Sigmoid colon (tissue), 7 donors: ENCODE measurements at places on chromosomes 5 and 9. TPM values are rescaled to one million over a fixed set of nuclear protein-coding genes. Genes with fewer than 3 reads are reported as not detected.

The ZBED3 gene
- total RNA-seq, result 7.9 TPM

DNA sequence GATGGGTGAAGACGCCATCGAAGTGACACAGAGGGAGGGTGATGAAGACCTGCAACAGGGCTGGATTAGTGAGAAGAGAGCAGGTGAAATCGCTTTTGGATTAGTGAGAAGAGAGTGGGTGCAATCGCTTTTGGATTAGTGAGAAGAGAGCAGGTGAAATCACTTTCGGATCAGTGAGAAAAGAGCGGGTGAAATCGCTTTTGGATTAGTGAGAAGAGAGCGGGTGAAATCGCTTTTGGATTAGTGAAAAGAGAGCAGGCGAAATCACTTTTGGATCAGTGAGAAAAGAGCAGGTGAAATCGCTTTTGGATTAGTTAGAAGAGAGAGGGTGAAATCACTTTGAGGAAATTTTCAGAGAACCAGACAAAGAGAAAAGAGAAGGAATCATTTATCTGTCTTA is 67.2 kb upstream of the TRIO start:
- DNase-seq, result no peak

DNA sequence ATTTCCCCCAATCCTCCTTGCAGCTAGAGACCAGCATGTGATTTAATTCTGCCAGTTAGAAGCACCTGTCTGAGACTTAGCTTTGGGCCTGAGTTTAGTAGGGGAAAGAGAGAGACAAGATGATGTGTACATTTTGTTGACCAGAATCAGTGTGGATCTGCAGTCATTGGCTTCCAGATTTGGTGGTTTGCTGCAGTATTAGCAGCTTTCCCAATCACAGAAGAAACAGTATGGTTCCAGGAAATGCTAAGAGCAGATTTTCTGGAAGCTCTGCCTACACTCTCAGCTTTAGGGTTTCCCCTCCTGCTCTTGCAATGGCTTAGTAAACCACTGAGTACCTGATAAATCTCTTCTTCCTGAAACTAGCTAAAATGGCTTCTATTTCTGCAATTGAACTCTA is 48.8 kb upstream of the FREM1 start:
- DNase-seq, result no peak

- DNase-seq, result no peak
Observed at GRCh38 chr5:38554861-38555260, 1.6 kb downstream of the LIFR start.

DNA sequence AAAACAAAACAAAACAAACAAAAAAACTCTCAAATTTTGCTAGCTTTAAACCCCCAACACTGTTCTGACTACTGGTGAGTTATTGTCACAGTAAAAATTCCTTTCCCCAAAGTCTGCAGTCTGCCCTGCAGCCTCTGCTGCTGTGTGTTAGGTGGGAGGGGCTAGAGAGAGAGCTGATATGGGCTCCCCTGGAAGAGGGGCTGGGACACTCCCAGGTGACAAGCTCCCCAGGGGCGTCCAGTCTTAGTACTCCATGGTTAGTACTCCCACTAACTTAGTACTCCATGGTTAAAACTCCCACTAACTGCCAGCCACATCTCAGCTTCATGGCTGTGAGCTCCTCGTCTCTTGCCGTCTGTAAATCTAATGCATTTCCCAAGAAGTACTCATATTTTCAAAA is 191.9 kb downstream of the FANCC start:
- DNase-seq, result peak; percentile 37

- DNase-seq, result no peak
Observed at GRCh38 chr9:112174965-112175795, at the start of gene SUSD1. Gene SUSD1 (minus strand): TSS chr9:112175297. CDS start chr9:112175235, 62 bp downstream.

The PCDHB10 gene
- total RNA-seq, result 3.9 TPM

The PCDHB2 gene
- total RNA-seq, result 2.6 TPM

- no peak for DNase-seq
Observed at GRCh38 chr5:154308443-154309370, 118.2 kb downstream of the GALNT10 start.

The MLANA gene
- total RNA-seq, result not detected
